SJSA1 (cell line): ENCODE measurements at places on chromosomes 7 and 10. TPM values are rescaled to one million over a fixed set of nuclear protein-coding genes. Genes with fewer than 3 reads are reported as not detected.

Gene HOXA11
- 4.4 and 5.9 TPM in 2 replicates for total RNA-seq

- H3K27ac ChIP-seq = no peak overlapping the region
- H3K4me3 ChIP-seq = no peak overlapping the region
- no peaks in the 10 kb centered on the region for H3K36me3 ChIP-seq
- no peak for DNase-seq
- no peaks in the 10 kb centered on the region for H3K27me3 ChIP-seq
- peaks cover 18% of the 10 kb centered on the region for H3K4me1 ChIP-seq
Measured at GRCh38 chr7:101677797-101678479, 48.8 kb upstream of the MYL10 start.

DNA sequence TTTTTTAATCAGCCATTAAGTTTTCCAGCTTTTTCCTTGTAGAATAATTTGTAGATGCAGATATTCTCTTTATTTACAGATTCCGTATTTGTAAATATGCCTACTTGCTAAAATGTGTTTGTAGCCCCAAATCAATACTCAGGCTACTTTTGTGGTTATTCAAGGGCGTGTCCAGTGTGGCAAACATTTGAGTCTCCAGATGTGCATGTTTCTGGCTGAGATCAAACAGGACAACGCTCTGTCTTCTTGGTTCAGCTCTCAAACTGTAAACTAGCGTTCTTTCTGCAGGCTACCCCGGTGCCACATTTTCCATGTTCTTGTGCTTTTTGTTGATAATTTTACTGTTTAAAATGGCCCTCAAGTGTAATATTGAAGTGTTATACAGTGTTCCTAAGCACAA is 16.2 kb upstream of the OR2A5 start:
- no peaks in the 10 kb centered on the region for H3K27me3 ChIP-seq
- no peak overlapping the region for H3K27ac ChIP-seq
- DNase-seq = no peak
- no peaks in the 10 kb centered on the region for H3K4me1 ChIP-seq
- H3K4me3 ChIP-seq = no peak overlapping the region

GRCh38 chr7:7491044-7491443 is 44.6 kb downstream of the COL28A1 start:
- no peak overlapping the region for H3K27ac ChIP-seq
- no peaks in the 10 kb centered on the region for H3K36me3 ChIP-seq
- no peak overlapping the region for H3K4me3 ChIP-seq

Gene GSDME
- 7.9 and 12.9 TPM in 2 replicates for total RNA-seq

GRCh38 chr7:88200789-88201188 is 19.0 kb downstream of the SRI start:
- peaks cover 18% of the 10 kb centered on the region for H3K36me3 ChIP-seq
- DNase-seq = no peak
- H3K27ac ChIP-seq = no peak overlapping the region
- no peaks in the 10 kb centered on the region for H3K27me3 ChIP-seq
- H3K4me3 ChIP-seq = no peak overlapping the region

DNA sequence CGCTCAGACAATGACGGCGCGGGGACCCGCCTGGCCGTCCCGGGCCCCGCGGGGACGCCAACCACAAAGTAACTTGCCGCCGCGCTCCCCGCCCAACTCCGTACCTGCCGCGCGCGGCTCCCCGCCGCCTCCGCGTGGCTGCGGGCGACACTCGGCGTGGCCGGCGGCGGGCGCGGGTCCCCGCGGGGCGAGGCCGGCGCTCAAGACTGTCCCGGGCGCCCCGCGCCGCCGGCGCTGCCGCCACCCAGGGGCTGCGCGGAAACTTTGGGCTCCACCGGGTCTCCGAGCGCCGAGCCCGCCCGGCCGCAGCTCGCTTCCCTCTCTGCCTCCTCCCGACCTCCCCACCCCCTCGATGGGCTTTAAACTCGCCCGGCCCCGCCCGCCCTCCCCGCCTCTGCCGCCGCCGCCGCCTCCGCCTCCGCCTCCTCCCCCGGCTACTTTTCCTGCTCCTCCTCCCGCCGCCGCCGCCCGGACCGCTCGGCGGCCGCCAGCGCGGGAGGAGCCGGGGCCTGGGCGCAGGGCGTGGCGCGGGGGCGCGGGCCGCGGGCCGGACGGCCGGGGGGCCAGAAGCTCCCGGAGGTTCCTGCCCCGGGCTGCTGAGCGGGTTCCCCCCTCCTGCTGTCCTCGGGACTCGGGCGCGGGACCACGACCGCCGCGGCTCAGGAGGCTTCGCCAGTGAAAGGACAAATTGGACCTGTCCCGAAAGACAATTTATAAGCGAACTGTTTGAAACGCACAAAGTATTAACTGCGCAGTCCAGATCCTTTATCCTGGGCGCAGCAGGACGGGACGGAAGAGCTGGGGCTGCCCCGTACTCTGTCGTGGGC is 10.6 kb upstream of the GRB10 start:
- H3K4me1 ChIP-seq = peaks cover 8% of the 10 kb centered on the region; the same call in 1 of the 2 replicates
- no peaks in the 10 kb centered on the region for H3K36me3 ChIP-seq
- H3K27me3 ChIP-seq = peaks cover 12% of the 10 kb centered on the region
- H3K4me3 ChIP-seq = peak overlapping the region; percentile 45

DNA sequence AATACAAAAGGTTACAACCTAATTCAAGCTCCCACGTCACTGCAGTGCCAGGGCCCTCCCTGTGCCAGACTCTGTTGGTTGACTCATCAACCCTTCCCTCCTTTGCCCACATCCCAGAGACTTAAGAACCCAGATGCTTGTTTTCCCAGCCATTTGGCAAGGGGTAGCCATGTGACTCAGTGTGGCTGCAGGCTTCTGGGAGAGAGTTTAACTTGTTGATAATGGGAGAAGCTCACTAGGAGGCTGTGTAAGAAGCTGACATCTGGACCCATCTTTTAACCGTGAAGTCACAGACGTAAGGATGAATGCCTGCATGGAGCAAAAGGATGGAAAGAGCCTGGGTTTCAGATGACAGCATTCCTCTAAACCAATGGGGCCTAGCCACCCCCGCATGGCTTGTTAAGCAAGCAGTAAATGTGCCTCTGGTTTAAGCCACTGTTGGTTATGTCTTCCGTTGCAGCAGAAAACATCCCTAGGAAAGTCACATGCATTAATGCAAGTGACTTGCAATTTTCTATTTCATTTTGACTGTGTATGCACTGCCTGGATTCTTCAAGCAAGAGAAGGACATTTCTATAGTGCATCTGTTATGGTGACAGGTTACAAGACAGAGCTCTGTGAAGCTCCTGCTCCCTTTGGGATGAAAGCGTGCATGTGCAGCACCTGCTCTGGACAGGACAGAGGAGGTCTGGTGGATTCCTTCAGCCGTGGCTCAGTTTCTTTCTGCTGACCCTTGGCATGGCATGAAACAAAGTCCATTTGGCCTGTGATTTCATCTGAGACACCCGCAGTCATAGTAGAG is 57.5 kb upstream of the CREB5 start:
- no peaks in the 10 kb centered on the region for H3K36me3 ChIP-seq
- H3K4me3 ChIP-seq = no peak overlapping the region
- peaks cover 5% of the 10 kb centered on the region; the same call in 1 of the 2 replicates for H3K27me3 ChIP-seq
- DNase-seq = peak; percentile 8

Gene LRRC18
- not detected in 2 replicates for total RNA-seq

- H3K27me3 ChIP-seq = no peaks in the 10 kb centered on the region
- no peak overlapping the region for H3K4me3 ChIP-seq
- no peak for DNase-seq
- H3K27ac ChIP-seq = no peak overlapping the region
Measured at GRCh38 chr10:126536148-126536547, 134.3 kb downstream of the C10orf90 start.

DNA sequence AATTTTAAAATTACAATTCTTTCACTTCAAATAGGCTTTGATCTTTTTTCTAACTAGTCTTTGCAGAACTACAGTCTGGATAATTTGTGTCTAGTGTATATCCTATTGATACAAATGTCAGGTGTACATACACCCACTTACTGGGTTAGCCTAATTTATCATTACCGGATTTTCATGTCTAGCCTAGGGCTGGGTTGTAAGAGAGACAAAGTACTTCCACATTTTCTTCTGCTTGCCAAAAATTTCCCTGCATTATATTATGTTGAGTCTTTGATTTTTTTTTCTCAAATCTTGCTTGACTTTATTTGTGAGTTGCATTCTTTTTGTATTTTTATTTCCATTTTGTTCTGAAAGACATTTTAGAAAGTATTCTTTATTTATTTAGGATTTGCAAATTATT is 284.8 kb upstream of the FZD8 start:
- no peak for DNase-seq
- no peaks in the 10 kb centered on the region for H3K36me3 ChIP-seq
- 0 out of 2 replicates have a peak, but pooled peaks cover 4% of the 10 kb centered on the region for H3K4me1 ChIP-seq
- H3K27me3 ChIP-seq = peaks cover 7% of the 10 kb centered on the region; the same call in 1 of the 2 replicates
- no peak overlapping the region for H3K4me3 ChIP-seq
- no peak overlapping the region for H3K27ac ChIP-seq

GRCh38 chr7:154836021-154836448 is 166.9 kb downstream of the PAXIP1 start:
- no peaks in the 10 kb centered on the region for H3K4me1 ChIP-seq
- H3K27me3 ChIP-seq = no peaks in the 10 kb centered on the region
- no peaks in the 10 kb centered on the region for H3K36me3 ChIP-seq
- H3K4me3 ChIP-seq = no peak overlapping the region

DNA sequence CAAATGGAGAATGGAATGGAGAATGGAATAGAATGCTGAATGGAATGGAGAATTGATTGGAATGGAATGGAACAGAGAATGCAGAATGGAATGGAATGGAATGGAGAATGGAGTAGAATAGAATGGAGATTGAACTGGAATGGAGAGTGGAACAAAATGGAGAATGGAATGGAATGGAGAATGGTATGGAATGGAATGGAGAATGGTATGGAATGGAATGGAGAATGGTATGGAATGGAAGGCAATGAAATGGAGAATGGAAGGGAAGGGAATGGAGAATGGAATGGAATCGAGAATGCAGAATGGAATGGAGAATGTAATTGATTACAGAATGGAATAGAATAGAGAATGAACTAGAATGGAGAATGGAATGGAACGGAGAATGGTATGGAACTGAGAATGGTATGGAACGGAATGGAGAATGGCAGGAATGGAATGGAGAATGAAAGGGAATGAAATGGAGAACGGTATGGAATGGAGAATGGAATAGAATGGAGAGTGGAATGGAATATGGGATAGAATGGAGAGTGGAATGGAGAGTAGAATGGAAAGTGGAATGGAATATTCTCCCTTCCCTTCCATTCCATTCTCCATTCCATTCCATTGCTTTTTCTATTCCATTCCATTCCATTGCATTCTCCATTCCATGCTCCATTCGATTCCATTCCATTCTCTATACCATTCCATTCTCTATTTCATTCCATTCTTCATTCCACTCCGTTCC is 88.2 kb downstream of the NSUN6 start:
- H3K27me3 ChIP-seq = no peaks in the 10 kb centered on the region
- H3K36me3 ChIP-seq = peaks cover 6% of the 10 kb centered on the region
- DNase-seq = no peak
- H3K4me3 ChIP-seq = no peak overlapping the region
